ENCODE measurements at places on chromosomes 7 and 10. TPM values are rescaled to one million over a fixed set of nuclear protein-coding genes. Genes with fewer than 3 reads are reported as not detected.

COL26A1 gene
- polyA plus RNA-seq: 0.32 TPM

ASB10 gene
- polyA plus RNA-seq: not detected

CDNF gene
- 2.0 TPM for polyA plus RNA-seq

OR2A7 gene
- 0.09 TPM for polyA plus RNA-seq
